Small intestine (tissue), 16 donors: ENCODE measurements at places on chromosomes 16 and 17. TPM values are rescaled to one million over a fixed set of nuclear protein-coding genes. Genes with fewer than 3 reads are reported as not detected.

GRCh38 chr17:77025781-77026180 lies 115.0 kb upstream of the SEC14L1 start:
- DNase-seq = no peak

DNA sequence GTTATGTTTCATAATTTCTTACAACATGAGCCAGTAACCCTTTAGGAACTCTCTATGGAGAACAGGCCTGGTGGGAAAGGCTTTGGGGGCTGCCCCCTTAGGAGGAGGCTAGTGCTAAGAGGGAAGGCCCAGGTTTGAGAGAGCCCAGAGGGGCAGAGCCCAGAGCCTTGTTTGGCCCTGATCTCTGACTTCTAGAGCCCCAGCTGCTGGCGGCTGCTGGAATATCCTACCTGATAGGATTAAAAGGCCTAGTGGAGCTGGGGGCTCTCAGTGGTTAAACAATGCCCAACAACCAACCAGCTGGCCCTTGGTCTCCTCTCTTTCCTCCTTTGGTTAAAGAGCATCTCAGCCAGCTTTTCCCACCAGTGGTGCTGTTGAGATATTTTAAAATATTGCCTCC lies 54.1 kb downstream of the IGF2BP1 start:
- DNase-seq = no peak

GRCh38 chr17:66304304-66305174 lies 2.1 kb downstream of the PRKCA start:
- DNase-seq = peak; percentile 65

DNA sequence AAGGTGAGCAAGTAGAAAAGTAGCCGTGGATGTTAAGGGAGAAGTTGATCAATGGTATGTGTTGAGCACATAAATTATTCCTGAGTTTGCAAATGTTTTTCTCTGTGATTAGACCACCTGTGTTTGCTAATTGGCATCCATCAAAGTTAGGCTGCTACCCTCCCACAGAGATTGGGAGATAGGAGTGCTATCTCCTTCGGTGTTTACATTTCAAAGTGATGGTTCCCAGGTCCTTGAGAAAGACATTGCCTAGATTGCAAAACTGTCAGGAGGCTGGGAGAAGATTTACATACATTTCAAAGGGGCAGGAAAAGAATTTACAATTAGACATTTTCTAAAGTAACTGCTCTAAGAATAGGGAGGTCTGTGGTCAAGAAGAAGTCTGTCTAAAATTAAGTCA lies 54.3 kb upstream of the CNTNAP4 start:
- no peak for DNase-seq

Gene ZNF423
- 0.54 TPM for polyA plus RNA-seq

Gene EVPLL
- not detected for polyA plus RNA-seq
